ENCODE measurements at places on chromosomes 13 and 19. TPM values are rescaled to one million over a fixed set of nuclear protein-coding genes. Genes with fewer than 3 reads are reported as not detected.

DNA sequence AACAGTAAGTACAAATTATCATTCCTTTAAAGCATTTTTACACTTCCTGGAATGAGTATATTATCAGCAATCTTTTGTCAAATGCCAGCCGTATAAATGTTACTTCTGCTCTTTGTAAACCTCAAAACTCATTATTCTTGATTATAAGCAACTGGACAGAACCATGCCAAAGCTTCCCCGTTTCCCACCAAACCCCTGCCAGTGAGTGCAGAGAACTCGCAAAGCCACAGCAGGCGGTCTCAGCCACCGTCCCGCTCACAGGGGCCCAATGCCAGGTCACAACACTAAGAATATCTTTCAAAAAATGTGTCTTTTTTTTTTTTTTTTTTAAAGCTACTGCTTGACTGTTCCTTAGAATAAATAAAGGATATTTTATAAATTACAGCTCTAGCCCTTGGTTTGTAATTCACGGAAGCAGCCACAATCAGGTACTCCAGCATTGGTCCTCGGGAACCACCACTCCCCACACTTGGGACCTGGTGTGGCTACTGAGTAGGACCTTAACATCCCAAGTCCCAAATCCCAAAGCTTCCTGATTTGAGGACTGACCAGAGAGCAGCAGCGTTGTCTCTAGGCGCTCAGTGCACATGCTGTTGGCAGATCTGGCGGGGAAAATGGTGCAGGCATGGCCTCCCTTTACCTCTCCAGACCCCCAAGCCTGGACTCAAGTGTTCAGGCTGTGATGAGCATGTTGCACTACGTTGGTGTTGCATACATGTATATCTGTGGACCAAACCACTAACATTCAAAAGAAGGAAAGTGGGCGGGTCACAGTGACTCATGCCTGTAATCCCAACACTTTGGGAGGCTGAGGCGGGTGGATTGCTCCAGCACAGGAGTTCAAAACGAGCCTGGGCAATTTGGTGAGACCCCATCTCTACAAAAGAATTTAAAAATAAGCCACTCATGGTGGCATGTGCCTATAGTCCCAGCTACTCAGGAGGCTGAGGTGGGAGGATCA is 19.0 kb downstream of the KCTD15 start:
- DNase-seq = no peak

Gene SHISA7
- polyA plus RNA-seq = 0.01 TPM

- DNase-seq = no peak
These were observed 258.4 kb downstream of the RFC3 start for GRCh38 chr13:34076319-34076718.

DNA sequence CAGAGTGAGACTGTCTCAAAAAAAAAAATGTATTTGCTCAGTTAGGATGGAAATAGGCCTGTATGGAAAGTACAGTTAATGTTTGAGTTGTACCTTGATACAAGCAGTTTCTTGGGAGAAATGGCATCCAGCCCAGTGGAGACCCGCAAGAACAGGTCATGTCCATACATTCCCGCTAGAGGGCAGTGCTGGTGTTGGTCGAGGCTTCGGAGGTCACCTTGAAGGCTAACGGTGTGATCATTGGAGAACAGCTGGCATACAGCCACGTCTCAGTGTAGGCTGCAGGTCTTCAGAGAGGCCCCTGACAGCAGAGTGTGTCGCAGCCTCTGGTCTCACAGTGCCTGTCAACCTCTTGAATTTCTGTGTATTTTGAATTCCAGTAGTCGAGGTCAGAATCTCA is 7.5 kb downstream of the ZNF610 start:
- DNase-seq = peak; percentile 40

Gene RXFP2
- polyA plus RNA-seq = not detected

- no peak for DNase-seq
These were observed 12.2 kb downstream of the PIP5K1C start for GRCh38 chr19:3687774-3688706.

DNA sequence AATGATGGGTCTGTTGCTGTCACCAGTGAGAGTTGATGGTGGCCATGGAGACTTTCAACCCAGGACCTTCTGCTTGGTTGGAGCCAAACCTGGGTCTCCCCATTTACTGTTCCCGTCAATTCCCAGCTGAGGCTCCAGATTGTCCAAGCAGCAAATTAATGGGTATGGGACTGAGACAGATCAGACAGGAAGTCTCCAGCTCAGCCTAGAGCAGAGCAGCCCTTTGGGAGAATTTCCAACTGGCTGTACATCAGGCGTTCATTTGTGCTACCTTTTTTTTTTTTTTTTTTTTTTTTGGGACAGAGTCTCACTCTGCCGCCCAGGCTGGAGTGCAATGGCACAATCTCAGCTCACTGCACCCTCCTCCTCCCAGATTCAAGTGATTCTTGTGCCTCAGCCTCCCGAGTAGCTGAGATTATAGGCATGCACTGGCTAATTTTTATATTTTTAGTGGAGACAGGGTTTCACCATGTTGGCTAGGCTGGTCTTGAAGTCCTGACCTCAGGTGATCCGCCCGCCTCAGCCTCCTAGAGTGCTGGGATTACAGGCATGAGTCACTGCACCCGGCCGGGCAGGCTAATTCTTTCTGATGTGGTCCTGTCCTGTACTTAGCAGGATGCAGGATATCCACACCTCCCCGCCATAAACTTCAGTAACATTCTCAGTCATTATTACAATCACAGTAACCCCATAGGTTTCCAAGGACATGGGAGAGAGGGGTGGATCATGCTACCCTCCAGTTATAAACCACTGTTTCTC is 9.3 kb downstream of the MAP3K10 start:
- DNase-seq = no peak

DNA sequence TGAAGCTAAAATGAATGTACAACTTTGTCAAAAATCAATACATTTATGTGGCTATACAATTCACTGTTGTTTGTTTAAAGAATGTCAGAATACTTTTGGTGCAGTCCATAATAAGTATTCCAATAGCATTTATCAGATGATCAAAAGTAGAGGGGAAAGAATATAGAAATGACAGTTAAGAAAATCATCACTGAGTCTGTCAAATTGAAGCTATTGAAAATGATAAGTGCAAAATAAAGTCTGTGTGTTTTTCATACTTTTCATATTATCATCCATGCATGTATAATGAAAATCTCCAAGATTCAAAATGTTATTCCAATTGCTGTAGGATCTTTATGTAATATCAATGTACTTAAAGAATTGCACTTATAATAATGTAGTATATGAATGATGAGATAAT is 93.3 kb upstream of the ATXN8OS start:
- no peak for DNase-seq

- DNase-seq = no peak
These were observed 14.4 kb downstream of the IL12RB1 start for GRCh38 chr19:18072335-18072734.

Gene PSPN
- 0.71 TPM for polyA plus RNA-seq

GRCh38 chr13:33251131-33251661 is 34.4 kb downstream of the STARD13 start:
- DNase-seq = no peak

DNA sequence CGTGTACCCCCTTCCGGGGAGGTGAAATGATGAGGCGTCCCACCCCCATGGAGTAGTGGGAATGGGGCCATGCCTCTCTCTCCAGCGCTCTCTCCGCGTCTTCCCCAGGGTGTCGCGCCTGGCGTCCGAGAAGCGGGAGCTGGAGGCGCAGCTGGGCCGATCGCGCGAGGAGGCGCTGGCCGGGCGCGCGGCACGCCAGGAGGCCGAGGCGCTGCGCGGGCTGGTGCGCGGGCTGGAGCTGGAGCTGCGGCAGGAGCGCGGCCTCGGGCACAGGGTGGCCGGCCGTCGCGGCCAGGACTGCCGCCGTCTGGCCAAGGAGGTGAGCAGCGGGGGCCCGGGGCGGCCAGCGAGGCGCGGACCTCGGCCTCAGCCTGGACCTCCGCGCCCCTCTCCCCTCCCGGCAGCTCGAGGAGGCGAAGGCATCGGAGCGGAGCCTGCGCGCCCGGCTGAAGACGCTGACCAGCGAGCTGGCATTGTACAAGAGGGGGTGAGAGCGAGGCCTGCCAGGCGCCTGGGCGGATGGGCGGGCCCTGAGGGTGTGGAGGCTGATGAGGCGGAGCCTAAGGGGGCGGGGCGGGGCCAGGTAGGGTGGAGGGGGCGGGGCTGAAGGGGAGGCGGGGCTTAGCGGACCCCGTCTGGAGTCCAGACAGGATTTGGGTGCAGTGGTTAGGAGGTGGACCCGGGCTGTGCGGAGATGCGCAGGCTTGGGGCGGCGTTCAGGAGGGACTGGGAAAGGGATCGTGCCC is 7.7 kb downstream of the PGLYRP1 start:
- DNase-seq = peak; percentile 82

DNA sequence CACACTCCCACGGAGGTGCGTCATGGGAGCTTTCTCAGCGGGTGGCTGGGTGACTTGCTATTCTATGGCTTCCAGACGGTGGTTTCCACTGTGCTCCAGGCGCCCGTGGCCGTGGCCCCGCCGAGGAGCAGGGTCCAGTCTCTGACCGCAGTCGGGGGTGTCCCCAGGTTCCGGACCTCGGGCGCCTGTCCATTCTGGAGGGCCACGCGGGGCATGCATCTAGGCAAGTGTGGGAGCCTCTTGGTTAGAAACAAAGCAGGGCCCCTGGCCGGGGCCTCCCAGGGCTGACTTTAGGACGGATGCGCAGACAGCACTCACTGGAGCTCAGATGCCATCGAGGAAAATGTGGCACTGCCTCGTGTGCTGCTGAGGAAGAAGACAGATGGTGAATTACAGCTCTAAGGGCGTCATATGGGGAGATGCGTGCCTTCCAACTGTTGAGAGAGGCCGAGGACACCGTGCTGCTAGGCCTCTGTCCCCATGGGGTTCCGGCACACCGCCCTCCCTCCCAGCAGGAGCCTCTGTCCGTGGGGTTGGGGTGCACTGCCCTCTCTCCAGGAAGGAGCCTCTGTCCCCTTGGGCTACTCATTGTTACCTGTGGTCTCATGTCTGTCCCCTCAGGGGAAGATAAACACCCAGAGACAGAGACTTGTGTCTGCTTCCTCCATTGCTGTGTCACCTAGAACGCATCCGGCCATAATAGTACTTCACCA is 38.1 kb downstream of the TMEM255B start:
- no peak for DNase-seq

DNA sequence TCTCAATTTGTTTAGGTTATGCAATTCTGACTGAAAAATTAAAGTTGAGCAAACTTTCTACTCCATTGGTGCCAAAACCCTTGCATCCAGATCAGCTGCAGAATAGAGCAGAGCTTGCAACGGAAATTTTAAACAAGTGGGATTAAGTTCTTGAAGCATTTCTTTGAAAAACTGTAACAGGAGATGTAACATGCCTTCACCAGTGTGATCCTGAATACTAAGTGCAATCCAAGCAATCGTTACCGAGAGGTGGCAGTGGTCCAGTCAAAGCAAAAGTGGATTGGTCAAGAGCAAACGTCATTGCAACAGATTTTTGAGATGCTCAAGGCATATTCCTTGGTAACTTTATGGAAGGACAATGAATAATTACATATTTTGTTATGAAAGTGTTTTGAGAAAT is 841.1 kb upstream of the SLITRK5 start:
- no peak for DNase-seq
